Urothelium cell line (cell line): ENCODE measurements at places on chromosomes 5 and 9.

DNA sequence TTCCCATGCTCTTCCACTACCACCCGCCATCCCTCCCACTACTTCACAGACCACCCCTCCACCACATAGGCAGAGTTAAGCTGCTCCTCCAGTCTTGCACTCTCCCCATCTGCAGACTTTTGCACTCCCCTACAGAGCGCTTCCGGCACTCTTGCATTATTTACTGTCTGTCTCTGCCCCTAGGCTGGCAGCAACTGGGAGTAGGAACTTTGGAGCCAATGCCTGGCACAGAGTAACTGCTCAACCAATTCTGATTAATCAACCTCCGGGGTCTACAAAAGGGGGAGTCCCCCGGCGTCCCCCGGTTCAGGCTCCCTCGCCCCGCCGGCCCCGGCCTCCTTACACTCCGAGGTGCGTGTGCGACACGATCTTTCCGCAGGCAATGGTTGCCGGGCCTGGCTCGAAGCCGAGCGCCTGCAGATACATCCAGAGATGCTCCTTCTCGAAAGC is 498 bp downstream of the HAUS6 start:
- DNase-seq: no peak

- no peak for DNase-seq
Measured at GRCh38 chr9:113464286-113464660, 746 bp downstream of the RGS3 start.

- peak; percentile 41 for DNase-seq
Measured at GRCh38 chr5:118611332-118611945, 376.9 kb downstream of the DTWD2 start.

- DNase-seq: peak; percentile 4
Measured at GRCh38 chr9:534886-535285, 306.6 kb upstream of the DMRT1 start.
